ENCODE measurements at places on chromosomes 11 and 22.

GRCh38 chr22:21961886-21962654 lies 9.4 kb upstream of the PPM1F start:
- DNase-seq, result no peak

DNA sequence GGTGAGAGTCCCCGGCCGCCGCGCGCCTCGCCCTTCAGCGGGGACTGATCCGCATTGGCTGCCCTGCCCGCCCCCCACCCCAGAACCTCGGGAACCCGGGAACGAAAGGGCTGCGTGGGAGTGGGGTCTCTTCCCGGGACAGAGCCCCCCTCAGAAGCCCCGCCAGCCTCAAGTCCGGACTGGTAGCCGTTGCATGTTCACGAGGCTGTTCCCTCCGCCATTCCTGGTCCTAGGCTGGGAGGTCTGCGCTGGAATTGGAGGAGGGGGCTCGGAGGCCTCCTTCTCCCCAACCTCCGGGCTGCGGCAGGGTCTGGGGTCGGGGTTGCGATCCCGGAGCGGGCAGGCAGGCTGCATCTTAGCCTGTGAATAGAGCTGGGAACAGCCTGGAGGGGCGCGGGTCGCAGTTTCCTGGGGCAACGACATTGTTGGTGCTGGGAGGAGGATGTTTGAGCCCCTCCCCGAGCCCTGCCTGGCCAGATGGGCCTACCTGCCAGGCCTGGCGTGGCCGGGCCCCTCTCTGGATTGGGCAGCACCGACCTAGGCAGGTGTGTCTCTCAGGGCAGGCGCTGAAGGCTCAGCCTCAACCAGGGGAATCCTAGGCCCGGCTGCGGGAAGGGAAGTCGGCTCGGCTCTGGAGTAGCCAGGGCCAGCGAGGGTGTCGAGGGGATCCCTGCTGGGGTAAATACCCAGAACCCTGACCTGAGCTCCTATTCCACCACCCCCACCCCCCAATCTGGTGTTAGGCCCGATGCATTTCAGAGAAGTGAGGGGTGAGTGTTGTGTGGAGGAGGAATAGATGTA lies 670 bp downstream of the MAPK8IP1 start:
- DNase-seq, result no peak

DNA sequence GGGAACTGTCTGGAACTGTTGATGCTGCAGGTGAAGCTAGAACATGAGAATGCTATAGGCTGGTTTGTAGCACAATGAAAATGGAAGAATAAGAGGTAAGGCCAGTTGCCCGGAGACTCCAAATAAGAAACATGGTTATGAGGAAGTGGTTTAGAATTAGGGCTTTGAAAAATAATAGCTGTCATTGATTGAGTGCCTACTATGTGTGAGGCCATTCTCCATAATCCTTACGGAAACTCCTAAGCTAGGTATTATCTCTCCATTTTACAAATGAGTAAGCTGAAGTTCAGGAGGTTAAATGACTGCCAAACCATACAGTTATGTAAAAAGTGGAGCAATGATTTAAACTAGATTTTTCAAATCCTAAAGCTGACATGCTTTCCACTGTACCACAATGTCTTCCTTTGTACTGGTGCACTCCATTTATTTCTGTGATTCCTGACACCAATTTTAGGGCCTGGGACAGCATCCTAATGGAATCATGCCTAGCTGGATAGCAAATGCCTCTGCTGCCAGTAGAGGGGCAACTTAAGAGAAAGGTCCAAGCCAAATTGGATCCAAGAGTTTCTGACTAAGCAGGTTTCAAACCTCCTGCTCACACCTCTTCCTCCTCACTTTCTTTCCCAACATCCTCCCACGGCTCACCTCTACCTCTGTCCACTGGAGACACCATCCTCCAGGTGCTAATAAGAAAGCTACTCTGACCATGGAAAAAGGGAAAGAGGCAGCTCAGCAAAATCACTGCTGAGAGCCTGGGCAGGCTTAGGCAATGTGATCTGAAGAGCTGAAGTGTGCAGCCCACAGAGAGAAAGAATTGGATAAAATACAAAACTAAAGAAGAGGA lies 46.9 kb upstream of the PICALM start:
- no peak for DNase-seq

GRCh38 chr22:27068121-27068520 lies 410.7 kb downstream of the MIAT start:
- no peak for DNase-seq

GRCh38 chr11:35725885-35726284 lies 63.3 kb downstream of the TRIM44 start:
- DNase-seq, result no peak
